ENCODE measurements at places on chromosomes 2 and 18. TPM values are rescaled to one million over a fixed set of nuclear protein-coding genes. Genes with fewer than 3 reads are reported as not detected.
A peak's percentile ranks its signal among the peaks of the same experiment; 100 is the strongest.

Gene HOXD4
- 20.5 TPM for total RNA-seq

- DNase-seq: no peak
Measured at GRCh38 chr2:166246901-166247300, 119.1 kb upstream of the SCN1A start.

- DNase-seq: no peak
Measured at GRCh38 chr2:231094736-231095346, 30.0 kb downstream of the HTR2B start.

GRCh38 chr2:127620866-127621265 is 25.1 kb upstream of the GPR17 start:
- peak; percentile 8 for DNase-seq

- DNase-seq: no peak
Measured at GRCh38 chr2:68565858-68566257, 77.5 kb upstream of the PROKR1 start.

DNA sequence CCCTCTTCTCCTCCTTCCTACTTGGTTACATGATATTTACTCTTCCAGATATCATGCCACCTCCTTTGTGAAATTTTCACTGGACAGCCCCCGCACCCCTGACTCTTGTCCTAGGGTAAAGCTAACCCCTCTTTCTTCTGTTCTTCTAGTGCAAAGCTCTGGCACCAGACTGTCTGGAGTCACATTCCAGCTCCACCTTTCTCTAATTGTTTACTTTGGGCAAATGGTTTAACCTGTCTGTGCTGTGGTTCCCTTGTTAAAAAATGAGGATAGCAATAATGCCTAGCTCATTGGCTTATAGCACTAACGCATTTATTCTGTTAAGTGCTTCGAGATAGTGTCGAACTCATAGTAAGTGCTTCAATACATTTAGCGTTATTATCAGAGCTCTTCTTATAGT is 306.2 kb downstream of the ALK start:
- DNase-seq: no peak
